ENCODE measurements at places on chromosomes 7 and 10.

DNA sequence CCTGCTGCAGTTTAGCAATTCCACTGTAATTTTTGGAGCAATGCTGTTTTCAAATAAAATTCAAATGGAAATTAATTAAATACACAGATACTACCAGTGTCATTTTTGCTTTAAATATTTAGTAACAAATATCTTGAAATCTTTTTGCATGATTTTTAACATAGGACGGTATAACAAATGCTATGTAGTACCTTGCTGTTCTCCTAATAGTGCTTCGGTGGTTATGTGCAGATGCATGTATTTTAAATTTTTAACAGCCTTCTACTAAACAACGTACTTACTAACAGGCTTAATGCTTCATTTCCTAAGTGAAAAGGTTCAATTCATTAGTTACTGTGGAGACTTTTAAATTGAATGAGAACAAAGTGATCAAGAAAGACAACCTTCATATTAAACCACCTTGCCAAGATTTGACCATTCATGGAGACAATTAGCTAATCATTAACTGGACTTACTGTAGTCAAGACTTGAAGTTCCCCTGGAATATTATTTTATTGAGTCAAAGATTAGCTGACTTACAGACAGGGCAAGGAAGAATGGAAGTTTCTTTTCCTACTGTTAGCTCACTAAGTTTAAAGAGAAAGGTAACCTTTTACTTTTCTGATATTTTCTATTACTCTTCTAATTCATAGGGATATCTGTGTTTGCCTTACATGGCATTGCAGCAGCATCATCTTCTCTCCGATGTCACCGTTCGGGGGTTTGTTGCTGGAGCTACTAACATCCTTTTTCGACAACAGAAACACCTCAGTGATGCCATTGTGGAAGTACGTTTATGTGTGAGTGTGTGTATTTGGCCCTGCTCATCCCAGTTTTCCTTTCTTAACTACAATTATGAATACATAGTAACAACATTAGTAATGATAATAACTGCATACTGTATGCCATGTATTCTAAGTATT, 74.3 kb downstream of the AVL9 start:
- no peak for DNase-seq

- DNase-seq = no peak
Observed at GRCh38 chr7:39199951-39200350, 222.2 kb downstream of the POU6F2 start.

GRCh38 chr10:11150879-11151415, 133.3 kb downstream of the CELF2 start:
- no peak for DNase-seq

DNA sequence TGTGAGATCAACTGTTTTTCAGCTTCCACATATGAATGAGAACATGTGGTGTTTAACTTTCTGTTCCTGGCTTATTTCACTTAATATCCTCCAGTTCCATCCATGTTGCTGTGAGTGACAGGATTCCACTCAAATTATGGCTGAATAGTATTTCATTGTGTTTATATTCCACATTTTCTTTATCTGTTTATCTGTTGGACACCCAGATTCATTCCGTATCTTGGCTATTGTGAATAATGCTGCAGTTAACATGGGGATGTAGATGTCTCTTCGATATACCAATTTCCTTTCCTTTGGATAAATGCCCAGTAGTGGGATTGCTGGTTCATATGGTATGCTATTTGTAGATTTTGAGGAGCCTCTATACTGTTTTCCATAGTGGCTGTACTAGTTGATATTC, 47.9 kb downstream of the GALNT11 start:
- no peak for DNase-seq

- no peak for DNase-seq
Observed at GRCh38 chr10:70212879-70213278, 20.4 kb downstream of the PPA1 start.

DNA sequence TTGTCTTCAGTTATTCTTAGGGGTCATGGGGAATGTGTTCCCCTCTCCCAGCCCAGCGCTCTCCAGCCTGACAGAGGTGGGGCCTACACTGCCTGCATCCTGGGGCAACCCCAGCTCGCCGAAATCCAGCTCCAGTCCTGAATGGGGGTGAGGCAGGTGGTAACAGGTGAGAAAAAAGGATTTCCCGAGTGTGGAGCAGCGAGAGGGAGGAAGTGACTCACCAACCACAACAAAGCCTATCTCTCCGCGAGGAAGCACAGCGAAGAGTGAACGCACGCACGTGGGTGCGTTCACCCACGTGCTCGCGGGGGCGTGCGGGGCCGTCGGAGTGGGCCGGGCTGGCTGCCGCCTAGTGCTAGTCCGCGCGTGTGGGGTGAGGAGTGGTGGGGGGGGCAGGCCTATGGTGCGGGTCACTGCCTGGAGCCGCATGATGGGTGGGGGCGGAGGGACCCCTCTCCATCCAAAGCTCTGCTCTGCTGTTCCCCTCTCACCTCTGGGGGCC, 855 bp upstream of the PALD1 start:
- peak; percentile 75 for DNase-seq

GRCh38 chr7:40865441-40866233, 730.8 kb downstream of the SUGCT start:
- no peak for DNase-seq

GRCh38 chr7:80453699-80454340, 58.0 kb downstream of the GNAT3 start:
- no peak for DNase-seq

DNA sequence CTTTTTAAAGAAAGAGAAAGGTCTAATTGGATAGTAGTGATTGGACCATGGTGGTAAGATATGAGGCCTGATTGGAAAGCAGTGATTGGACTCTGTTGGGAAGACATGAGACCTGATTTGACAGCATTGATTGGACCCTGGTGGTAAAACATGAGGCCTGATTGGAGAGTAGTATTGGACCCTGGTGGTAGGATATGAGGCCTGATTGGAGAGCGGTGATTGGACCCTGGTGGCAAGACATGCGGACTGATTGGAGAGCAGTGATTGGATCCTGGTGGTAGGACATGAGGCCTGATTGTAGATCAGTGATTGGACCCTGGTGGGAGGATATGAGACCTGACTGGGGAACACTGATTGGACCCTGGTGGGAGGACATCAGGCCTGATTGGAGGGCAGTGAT, 444.3 kb downstream of the LRMDA start:
- no peak for DNase-seq

DNA sequence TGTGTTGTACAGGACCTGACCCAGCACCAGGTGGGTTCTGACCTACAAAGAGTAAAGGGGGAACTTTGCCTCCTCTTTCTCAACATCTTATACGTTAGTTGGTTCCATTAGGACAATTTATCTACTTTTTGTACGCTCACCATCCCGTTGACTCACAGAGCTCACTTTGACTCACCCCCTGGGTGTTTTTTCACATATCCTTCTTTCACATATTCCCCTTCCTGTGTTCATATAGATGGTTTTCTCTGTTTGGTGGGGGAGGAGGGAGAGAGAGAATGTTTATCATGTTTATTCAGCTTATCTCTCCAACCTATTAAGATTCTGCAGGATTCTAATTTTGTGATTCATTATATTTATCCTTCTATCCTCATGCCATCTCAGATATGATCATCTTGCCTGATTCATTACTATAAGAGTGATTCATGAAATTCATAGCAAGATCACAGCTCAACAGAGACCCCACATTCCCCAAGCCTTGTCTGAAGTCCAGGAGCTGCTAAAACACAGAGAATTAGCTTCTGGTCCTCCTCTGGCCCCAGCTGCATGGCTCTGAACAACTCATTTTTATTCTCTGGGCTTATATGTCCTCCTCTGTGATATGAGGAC, 37.2 kb downstream of the PRSS2 start:
- no peak for DNase-seq

- no peak for DNase-seq
Observed at GRCh38 chr7:93620057-93620456, 45.5 kb upstream of the CALCR start.

DNA sequence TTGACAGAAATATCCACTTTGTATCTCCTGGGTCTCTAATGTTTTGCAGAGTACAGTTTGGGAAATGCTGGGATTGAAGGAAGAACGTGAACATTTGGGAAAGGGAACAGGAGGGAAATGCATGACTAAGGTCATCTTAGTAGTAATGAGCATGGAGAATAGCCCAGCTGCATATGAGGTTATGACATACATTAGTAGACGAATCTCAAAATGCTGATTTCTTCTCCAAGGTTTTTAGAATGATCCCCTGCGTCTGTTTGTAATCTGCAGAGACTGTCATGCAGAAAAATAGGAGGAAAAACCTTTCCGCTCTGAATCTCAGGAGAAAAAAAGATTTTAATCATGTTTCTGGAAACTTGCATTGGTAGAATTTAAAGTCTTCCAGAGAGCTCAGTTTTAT, 133.6 kb downstream of the PPP1R9A start:
- no peak for DNase-seq

- no peak for DNase-seq
Observed at GRCh38 chr10:93404048-93404354, 78.1 kb downstream of the MYOF start.

- no peak for DNase-seq
Observed at GRCh38 chr7:135706038-135706742, 21.8 kb downstream of the SLC13A4 start.

DNA sequence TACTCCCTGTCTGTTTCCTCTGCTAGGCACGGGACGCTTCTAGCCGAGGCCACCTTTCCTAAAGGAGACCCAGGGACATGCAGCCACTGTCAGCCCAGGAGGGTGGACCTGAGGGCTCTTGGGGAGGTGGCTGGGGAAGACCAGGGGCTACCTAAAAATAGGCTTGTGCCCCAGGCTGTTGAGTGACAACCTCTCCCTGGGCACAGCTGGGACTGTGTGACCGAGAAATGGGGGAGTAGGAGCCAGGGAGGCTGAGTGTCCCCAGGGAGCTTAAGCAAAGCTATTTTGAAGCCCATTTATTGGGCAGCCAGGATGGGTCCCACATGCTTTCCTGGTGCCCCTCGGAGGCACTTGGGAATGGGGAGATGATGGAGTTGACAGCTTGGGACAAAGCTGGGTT, 63.8 kb downstream of the CALML3 start:
- no peak for DNase-seq

DNA sequence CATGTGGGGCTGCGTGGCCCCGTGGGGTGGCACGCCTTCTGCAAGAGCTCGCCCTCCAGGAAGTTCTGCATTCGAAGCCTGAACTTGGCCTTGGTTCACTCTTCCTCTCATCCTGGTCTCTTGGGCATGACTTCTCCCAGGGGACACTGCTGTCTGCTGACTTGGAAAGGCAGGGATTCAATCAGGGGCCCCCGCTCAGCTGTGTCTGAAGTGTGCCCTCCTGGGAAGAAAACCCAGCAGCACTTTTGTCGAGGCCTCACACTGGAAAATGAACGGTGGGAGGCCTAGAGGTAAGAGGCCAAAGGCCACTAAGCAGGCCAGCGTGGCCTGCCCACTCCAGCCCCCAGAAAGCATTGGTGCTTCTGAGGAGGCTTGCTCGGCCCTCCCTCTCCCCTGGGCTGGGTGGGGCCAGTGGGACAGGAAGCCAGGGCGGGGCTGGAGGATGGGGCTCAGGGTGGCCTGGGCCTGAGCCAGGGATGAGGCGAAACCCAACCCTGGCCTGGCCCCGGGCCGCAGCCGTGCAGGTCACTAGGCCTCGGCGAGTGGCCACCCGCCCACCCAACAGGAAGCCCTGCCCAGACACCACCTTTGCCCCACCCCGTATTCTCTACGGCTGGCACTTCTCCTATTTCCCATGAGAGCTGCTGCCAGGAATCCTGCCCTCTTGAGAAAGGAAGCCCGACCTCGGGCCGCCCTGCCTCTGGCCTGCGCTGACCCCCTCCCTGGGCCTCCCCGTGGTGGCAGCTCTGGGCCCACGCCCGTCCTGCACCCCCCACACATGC, 81.1 kb downstream of the ZMIZ1 start:
- no peak for DNase-seq

- no peak for DNase-seq
Observed at GRCh38 chr10:62000037-62000603, 98.6 kb downstream of the ARID5B start.

DNA sequence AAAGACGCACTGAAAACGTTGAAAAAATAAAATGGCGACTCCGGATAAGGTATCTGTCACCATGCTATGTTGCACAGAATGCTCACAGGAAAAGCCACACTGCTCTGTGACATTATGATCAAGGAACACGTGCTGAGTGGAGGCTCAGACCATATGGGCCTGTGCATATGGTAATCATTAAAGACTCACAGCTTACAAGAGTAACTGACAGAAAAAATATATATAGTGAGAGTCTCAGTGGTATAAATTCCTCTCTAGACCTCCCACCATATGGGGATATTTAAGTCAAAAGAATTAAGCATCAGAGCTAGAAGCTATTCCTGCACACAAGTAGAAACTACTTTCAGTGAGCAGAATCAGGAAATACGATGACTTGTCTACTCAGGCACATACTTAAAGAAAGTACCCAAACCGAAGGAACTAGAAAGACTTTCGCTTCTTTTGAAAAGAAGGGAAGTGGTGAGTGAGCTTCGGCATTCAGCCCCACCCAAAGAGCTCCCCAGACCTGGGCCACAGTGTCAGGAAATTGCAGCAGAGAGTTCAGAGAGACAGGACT, 65.1 kb upstream of the MPP7 start:
- peak; percentile 7 for DNase-seq

GRCh38 chr10:58137813-58138212, 129.9 kb downstream of the IPMK start:
- DNase-seq = no peak

GRCh38 chr10:119090968-119091367, 10.4 kb upstream of the EIF3A start:
- DNase-seq = no peak

- DNase-seq = no peak
Observed at GRCh38 chr7:25893436-25893835, 258.6 kb upstream of the NFE2L3 start.

DNA sequence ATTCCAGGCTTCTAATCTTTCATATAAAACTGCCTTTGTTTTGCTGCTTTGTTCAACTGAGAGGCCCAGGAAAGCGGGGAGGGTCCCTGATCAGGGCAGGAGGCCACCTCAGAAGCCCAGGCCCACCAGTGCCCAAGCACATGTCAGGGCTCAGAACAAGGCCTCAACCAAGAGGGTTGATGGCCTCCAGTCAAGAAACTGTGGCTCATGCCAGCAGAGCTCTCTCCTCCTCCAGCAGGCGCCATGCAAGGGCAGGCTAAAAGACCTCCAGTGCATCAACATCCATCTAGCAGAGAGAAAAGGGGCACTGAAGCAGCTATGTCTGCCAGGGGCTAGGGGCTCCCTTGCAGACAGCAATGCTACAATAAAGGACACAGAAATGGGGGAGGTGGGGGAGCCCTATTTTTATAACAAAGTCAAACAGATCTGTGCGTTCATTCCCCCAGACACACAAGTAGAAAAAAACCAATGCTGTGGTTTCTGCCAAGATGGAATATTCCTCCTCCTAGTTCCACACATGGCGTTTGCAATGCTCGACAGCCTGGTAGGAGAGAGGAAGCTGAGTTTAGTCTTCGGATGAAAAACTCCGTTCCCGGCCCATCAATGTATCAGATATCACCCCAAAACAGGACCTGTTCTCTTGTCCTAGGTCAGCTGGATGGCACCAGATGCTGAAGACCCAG, 34.0 kb downstream of the PSAP start:
- no peak for DNase-seq

- no peak for DNase-seq
Observed at GRCh38 chr10:79488336-79488735, 24.0 kb upstream of the EIF5AL1 start.

All from stimulated activated CD8-positive, alpha-beta memory T cell treated with anti-CD3 and anti-CD28 coated beads, Interleukin-12 subunit alpha, Interleukin-12 subunit beta, amount 100 ng/mL, for 4 hours (primary cell).